ENCODE measurements at places on chromosomes 1 and 21.

- no peak for DNase-seq
Measured at GRCh38 chr21:31064803-31065202, 26.5 kb upstream of the KRTAP19-8 start.

GRCh38 chr1:182869241-182869666 lies 30.1 kb downstream of the DHX9 start:
- no peak for DNase-seq

GRCh38 chr1:35668506-35668905 lies 27.2 kb upstream of the PSMB2 start:
- no peak for DNase-seq

- DNase-seq, result no peak
Measured at GRCh38 chr1:244837597-244838258, 2.3 kb downstream of the COX20 start.

DNA sequence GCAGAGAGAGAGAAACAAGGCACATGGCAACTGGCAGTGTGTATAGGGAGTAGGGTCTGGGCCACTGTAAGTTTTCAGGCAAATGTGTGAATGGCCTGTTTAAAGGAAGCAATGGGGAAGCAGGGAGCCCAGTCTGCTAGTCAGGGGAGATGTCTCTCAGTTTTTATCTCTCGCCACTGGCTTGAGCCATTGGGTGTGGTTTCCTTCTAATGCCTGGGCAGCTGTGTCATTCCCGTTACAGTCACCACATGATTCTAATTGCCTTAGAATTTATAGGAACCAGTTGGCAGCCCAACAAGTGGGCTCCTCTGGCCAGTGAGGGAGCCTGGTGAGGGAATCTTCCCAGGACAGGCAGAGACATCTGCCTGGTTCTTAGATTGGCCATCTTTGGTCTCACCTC lies 182.4 kb downstream of the DISC1 start:
- no peak for DNase-seq

GRCh38 chr1:2505461-2505994 lies 20.9 kb downstream of the PANK4 start:
- DNase-seq, result no peak

DNA sequence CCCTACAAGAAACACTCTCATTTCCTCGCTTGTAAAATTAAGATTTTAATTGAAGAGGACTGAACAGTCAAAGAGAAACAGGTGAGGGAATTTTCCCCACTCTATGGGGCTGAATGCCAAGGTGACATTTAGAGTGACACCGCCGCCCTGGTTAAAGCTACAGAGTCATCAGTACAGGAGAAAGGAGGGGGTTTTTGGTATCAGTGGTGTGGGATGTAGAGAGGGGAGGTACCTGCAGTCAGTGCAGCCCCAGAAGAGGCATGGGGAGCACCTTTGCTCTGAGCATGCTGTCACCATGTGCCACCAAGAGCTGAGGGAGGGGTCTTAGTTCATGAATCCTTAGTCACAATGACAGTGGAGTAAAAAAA lies 2.8 kb downstream of the DIRAS3 start:
- no peak for DNase-seq

DNA sequence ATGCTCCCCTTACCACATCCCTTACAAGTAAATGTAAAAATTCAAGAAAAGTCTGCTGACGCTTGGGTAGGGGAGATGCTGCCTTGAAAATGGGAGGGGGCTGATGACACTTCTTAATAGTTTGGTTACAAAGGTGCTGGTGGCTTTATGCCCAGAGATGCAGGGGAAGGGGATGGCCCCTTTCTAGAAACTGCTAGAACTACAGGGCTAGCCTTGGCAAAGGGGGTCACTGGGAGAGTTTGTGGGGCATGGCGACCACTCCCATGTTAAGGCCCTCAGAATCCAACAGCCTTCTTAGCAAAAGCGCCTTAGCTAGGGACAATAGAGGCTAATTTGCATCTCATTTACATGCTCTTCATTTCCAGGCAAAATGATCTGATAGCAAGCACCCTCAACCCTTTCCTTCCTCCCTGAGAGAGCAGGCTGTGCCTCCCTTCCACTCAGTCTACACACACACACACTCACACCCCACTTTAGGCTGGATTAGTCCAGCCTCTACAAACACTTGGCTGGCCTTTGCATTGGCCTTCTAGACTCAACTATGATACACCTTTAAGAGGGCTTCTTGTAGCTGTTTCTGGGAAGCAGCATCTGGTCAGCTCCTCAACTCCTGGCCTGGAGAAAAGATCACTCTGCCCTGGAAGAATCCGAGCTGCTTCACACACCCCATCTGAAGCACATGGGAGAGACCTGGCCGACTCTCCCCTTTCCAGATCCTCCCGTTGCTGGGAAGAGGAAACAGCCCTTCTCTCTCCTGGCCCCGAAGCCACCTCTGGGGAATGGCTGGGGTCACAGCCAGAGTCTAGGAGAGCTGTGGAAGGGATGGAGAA lies 1.7 kb downstream of the SEMA6C start:
- DNase-seq, result no peak

DNA sequence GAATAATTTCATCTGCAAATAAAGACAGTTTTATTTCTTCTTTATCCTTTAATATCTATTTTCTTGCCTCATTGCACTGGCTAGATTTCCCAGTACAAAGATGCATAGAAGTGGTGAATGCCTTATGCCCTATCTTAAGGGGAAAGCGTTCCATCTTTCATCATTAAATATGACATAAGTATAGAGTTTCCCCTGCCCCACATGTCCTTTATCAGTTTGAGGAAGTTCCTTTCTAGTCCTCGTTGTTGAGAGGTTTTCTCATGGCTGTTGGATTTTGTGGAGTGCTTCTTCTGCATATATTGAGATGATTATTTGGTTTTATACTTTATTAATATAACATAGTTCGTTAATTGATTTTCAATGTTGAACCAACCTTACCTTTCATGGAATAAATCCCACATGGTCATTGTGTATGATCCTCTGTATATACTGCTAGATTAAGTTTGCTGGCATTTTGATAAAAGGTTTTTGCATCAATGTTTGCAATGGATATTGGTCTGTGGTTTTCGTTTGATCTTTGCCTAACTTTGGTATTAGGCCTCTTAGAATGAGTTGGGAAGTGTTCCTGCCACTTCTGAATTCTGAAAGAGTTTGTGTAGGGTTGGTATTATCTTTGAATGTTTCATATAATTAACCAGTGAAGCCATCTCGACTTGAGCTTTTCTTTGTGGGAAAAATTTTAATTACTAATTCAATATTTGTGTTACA lies 15.6 kb downstream of the PRKACB start:
- no peak for DNase-seq

DNA sequence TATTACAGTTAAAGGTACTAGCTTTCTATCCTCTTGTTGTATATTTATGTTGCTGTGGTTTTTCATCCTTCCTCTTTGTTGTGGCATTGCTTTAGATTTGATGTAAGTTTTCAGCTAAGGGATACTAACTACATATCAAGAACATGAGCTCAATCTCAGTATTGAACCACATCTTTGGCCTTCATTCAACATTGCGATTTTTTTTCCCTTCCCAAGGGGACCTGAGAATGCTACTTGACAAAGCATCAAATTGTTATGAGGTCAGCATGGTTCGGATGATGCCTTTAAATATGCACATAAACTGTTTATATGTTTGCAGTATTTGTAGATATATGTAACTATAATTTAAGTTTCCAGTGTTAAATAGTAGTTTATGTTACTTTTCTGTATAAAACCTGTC lies 31.7 kb upstream of the GPR88 start:
- DNase-seq, result no peak

DNA sequence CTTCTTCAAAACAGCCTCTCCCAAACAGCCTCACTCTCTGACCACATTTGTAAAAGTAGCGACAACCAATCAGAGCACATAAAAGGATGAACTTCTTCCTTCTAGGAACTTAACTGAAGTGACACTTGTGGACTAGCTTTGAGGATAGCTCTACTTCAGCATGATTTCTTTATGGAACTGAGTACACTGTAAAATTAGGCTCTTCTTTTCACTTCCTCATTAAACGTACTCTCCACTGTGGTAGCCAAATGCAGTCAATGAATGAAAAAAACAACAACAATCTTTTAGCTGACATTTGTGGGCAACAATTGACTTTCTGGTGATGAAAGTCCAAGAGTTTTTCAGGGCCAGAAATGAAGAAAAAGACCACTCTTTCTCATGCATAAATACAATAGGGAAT lies 9.6 kb downstream of the LRRC53 start:
- DNase-seq, result no peak

- DNase-seq, result no peak
Measured at GRCh38 chr1:9628541-9629444, 22.7 kb upstream of the PIK3CD start.

DNA sequence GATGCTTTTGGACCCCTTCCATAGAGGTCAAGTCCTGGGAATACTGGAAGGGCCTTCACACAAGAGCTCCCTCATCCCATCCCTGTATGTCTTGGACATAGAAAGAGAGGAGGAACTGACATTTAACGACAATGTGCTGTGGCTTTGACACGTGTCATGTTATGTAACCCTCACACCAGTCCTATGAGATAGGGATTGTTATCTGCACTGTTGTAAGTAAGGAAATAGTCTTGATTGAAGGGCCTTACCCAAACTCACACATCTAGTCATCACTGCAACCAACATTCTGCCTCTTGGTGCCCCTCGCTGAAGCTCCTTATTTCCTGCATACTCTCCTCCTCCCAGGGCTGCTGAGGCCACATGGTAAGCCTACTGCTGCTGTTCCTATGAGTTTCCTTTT lies 63.7 kb upstream of the ANGPTL1 start:
- no peak for DNase-seq

DNA sequence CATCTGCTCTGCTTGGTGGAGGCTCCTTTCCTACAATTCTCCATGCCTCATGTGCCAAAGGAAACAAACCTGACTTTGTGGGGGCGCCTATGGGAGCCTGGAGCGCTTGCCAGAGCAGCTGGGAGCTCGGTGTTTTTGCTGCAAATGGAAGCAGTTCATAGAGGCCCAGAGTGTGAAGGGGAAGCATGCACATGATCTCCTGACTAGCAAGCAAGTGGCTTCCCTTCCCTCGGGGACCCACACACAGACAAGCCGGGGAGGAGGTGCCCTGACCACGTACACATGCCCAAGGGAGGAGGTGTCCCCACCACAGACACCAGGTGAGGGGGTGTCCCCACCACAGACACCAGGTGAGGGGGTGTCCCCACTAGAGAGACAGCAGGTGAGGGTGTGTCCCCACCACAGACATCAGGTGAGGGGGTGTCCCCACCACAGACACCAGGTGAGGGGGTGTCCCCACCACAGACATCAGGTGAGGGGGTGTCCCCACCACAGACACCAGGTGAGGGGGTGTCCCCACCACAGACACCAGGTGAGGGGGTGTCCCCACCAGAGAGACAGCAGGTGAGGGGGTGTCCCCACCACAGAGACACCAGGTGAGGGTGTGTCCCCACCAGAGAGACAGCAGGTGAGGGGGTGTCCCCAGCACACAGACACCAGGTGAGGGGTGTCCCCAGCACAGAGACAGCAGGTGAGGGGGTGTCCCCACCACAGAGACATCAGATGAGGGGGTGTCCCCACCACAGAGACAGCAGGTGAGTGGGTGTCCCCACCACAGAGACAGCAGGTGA lies 106.8 kb downstream of the CRYAA start:
- DNase-seq, result no peak

- no peak for DNase-seq
Measured at GRCh38 chr1:3787349-3787715, 9.0 kb downstream of the LRRC47 start.

GRCh38 chr1:226534645-226535044 lies 13.9 kb upstream of the STUM start:
- no peak for DNase-seq

GRCh38 chr1:31723828-31724359 lies 20.1 kb upstream of the COL16A1 start:
- no peak for DNase-seq

- DNase-seq, result no peak
Measured at GRCh38 chr1:153831026-153831425, 55.8 kb downstream of the SLC27A3 start.

- DNase-seq, result no peak
Measured at GRCh38 chr1:219666242-219666641, 53.3 kb upstream of the ZC3H11B start.

- no peak for DNase-seq
Measured at GRCh38 chr1:223312705-223313414, 51.1 kb downstream of the SUSD4 start.

DNA sequence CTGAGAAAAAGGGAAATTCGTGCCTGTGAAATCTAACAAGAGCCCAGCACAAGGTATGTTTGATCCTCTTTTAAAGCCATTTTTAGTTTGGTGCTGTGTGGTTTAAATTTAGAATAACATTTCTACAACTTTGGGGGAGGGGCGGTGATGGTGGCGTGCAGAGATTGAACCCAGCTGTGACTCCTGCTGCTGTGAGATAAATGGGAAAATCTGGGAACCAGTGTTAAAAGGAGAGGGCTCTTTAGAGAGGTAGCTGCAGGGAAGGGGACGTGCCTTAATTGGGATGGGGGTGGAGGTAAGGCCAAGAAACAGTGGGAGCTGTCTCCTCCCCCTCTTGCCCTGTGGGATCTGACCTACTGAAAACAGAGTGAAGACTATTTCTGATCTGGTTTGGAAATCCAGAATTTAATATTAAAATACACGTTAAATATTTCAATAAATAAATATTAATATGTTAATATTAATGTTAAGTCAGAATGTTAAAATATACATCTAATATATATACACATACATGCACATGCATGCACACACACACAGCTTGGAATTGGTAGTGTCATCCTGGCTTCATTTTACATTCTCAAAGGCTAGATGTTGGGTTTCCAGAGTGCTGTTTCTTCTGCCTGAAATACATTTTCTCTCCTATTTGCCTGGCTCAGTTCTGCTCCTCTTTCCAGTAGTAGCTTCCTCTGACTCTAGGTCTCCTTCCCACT lies 30.1 kb upstream of the DNAJC6 start:
- DNase-seq, result no peak

- DNase-seq, result no peak
Measured at GRCh38 chr1:53625049-53625448, 113.9 kb downstream of the GLIS1 start.

DNA sequence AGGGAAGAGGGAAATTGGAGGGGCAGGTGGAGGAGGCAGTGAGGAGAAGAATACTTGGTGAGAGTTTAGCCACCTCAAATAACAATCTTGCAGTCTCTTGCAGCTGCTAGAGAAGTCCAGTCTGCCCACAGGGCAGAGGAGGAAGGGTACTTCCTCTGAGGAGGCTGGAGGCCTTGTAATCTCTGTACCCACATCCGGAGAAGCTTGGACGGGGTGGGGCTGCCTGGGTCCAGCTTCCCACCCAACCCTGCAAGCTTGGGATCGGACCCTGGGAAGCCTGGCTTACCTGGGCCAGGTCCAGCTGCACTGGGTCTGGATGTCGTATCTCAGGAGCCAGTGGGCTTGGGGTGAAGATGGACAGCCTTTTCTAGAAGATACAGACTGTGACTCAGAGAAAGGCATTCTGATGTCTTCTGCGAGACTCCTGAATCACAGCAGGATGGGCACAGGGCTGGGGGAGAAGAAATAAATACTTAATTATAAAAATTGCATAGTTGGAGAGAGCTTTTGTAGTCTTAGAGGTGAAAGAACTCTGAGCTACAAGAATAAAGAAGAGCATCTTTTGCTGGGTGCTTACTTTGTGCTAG lies 111.8 kb upstream of the JUN start:
- DNase-seq, result no peak
